Sciatic nerve (tissue), 2 donors: ENCODE measurements at places on chromosomes 1 and 21. TPM values are rescaled to one million over a fixed set of nuclear protein-coding genes. Genes with fewer than 3 reads are reported as not detected.

Gene RAD54L
- total RNA-seq: 1.8 TPM

Gene KLF17
- not detected for total RNA-seq

Gene TMPRSS2
- 0.49 TPM for total RNA-seq

Gene PRAMEF8
- total RNA-seq: not detected

Gene PTGFRN
- 20.4 TPM for total RNA-seq

DNA sequence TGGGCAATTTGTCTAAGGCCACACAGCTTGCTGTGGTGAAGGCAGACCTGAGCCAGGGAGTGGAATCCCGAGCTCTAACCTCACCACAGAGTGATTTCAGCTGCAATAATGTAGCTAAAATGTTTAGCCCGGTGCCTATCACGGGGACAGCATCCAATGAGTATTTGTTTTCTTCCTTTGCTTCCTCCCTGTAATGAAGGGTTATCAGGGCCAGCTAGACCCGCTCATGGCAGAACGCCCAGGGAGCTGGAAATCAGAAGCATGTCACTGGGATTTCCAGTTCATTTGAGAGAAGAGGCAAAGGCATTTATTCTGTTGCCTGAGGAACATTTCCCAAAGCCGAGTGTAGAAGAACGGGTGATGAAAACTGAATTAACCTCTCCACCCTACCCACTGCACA is 183.1 kb downstream of the ZSCAN20 start:
- DNase-seq: no peak

GRCh38 chr1:155071701-155072100 is 6.9 kb upstream of the EFNA3 start:
- no peak for DNase-seq

- DNase-seq: no peak
Observed at GRCh38 chr1:192730198-192730597, 78.6 kb upstream of the RGS2 start.

GRCh38 chr1:159012495-159012894 is 2.8 kb downstream of the IFI16 start:
- DNase-seq: no peak

DNA sequence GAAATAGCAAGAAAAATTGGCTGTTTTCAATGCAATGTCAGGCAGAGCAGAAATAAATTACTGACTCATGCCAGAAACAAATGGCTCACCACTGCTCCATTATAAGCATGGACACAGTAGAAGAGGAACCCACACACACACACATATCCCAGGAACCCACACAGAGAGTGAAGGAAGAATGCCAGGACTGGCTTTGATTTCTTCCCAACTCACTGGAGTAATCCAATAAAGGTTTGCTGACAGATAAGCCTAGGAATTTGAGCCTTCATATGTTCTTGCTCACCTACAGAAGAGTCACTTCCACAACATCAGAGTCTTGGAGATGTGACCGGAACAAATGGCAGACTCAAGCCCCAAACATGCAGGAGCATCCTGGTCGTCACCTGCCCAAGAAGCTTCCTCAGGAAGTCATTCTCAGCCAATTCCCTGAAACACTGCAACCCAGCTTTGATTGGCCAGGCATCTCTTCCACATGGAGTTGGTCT is 2.2 kb downstream of the SH3BP5L start:
- no peak for DNase-seq
